CD4-positive, alpha-beta T cell treated with Interleukin-4 for 4 hours (primary cell): ENCODE measurements at places on chromosomes 2 and 18.

DNA sequence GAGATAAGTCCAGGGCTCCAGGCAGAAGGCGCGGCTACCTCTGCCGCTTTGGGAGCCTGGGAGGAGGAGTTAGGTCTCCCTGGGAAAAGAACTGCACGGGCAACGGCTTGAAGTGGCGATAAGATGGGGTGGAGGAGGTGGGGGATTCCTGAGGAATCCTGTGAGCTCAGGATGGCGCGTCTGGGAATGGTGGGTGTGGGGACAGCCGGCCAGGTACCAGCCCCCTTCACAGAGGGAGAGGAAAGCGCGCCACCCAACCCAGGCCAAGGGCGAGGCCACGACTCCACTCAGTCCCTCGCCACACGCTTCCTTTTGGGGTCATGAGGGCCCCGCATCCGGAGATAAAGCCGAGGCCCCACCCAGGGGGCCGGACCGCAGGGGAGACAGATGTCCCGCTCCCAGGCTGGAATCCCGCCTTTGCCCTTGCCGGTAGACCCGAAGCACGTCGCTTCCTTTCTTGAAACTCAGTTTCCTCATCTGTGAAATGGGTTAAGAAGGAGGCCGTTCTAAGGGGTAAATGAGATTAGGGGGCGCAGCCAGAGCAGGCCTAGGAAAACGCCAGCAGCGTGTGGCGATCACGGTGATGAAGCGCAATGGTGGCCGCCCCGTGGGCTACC, 1.7 kb upstream of the CTDSP1 start:
- peak; percentile 61 for DNase-seq

DNA sequence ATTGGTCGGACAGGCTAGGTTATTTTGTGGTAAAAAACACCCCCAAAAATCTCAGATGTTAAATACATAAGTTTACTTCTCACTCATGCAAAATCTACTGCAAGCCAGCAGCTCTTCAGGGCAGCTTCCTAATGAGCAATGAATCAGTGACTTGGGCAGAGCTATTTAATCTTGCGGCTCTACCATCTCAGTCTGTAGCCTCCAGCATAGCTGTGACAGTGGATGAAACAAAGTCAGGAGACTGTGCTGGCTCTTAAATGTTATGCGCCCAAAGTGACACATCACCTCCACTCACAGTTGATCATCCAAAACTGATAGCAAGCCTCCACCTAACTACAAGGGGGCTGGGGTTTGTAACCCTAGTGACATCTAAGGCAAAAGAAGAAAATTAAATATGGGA, 571.9 kb downstream of the METTL4 start:
- DNase-seq, result no peak

DNA sequence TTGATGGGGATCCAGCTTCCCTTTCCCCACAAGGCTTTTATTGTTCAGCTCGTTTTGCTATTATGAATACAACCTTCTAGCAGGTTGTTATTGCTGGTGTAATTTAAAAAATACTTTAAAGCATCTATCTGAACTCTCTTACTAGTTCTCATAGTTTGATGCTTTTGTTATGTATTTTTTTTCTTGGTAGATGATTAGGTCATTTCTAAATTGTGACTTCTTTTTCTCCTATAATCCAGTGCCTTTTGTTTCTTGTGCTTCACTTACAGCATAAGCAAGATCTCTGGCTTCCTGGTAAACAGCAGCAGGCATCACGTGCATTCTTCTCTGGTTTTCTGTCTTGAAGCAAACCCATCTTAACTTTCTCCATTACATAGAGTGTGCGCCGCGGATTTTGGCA, 96.1 kb downstream of the FAM168B start:
- no peak for DNase-seq

- DNase-seq, result no peak
Measured at GRCh38 chr2:216792222-216793021, 67.4 kb downstream of the TNP1 start.

- DNase-seq, result no peak
Measured at GRCh38 chr2:75098856-75099255, 100.5 kb downstream of the TACR1 start.

GRCh38 chr2:43018179-43019024, 208.0 kb downstream of the ZFP36L2 start:
- no peak for DNase-seq

DNA sequence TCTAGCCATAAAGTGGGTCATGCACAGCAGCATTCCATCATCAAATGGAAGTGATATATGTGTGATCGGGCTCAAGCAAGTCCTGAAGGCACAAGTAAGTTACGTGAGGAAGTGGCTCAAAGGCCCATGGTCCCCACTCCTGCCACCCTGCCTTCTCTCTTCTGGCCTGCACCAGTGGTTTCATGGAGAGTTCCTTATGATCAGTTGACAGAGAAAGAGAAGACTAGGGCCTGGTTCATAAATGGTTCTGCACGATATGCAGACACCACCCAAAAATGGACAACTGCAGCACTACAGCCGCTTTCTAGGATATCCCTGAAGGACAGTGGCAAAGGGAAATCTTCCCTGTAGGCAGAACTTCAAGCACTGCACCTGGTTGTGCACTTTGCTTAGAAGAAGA, 412.6 kb upstream of the SMIM21 start:
- no peak for DNase-seq

GRCh38 chr2:160694631-160695030, 201.0 kb upstream of the RBMS1 start:
- DNase-seq, result no peak

GRCh38 chr2:134225841-134226240, 28.0 kb upstream of the MGAT5 start:
- no peak for DNase-seq

DNA sequence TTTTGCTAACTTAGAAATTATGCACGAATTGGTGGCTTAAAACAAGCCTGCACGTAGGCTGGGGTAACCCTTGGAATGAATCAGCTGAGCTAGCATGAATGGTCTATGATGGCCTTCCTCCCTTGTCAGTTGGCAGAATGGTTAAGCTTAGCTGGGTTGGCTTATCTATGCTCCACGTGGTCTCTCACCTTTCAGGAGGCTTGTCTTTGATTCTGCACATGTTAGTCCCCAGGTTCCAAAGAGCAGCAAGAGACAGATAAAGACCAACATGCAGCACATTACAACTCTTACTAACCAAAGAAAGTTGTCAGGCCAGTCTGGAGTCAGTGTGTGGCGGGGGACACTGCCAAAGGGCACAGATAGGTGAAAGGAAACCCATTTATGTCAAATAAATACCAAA, 700.9 kb upstream of the SYT4 start:
- DNase-seq, result no peak

- no peak for DNase-seq
Measured at GRCh38 chr18:13440277-13441248, 222.0 kb downstream of the LDLRAD4 start.

DNA sequence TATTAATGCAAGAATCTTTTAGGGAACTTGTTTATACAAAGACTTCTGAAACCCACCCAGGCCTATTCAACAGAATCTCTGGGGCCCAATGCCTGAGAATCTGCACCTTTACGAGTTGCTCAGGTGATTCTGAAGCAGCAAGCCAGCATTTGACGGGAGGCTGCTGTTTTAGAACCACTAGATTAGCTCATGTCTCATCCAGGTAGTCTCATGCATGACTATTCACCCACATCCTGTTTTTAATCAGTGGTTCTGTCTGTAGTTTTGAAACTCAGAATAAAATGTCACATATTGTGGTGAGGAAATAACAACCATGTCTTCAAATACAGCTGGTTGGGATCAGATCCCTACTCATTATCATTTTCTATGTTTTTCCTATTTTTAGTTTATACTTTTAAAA, 39.5 kb downstream of the CYTIP start:
- DNase-seq, result peak; percentile 97

GRCh38 chr2:171393487-171393886, 40.3 kb downstream of the METTL8 start:
- no peak for DNase-seq

GRCh38 chr2:163734881-163735684, 725 bp downstream of the FIGN start:
- DNase-seq, result no peak

DNA sequence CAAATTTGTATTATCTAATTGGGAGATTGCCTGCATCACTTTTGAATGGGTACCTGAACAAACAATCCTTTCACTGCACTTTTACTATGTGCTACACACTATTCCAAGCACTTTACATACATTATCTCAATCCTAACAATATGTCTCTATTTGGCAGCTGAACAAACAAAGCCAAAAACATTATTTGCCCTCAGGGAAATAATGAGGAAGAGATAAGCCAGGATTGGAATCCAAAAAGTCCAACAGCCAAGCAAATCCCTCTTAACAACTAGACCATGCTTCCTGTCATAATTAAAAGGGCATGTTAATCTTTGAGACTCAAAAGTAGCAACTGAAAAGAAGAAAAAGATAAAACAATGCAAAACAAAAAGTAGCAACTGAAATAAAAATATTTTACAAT, 32.1 kb downstream of the RPRD1A start:
- no peak for DNase-seq

DNA sequence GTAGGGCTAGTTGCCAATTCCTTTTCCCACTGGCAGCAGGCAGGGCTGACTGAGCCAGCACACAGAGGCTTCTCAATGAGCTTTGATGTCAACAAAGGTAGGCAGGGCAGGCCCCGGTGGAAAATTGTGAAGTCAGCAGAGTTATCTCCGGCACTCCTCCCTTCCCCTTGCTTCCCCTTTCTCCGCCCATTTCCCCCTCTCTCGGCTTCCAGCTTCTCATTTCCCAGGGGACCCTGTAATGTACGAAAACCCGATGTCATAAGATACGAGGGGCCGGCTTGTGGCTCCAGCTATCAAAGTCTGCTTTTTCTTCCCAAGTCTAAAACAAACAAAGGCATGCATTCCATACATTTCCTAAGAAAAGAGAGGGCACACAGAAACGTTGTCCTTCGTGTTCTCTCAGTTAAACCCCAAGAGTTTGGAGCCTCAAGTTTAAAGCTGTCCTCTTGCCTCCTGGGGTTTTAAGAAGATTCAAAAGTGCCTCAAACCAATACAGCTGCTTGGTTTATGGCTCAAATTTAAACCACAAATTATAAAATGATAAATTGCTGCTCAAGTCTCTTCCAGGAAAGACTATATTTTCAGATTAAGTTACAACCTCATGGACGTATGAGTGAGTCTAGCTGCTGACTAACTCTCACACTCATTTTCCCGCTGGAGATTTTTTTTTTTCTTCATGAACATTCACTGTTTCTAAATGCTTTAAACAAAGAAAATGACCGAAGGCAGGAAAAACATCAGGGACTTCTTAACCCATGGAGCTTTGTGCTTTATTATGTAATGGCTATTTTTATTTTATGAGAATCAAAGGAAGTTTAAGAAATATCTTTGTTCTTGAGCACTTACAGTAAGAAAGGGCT, 27.2 kb upstream of the EML4 start:
- DNase-seq, result no peak

- DNase-seq, result no peak
Measured at GRCh38 chr2:35614640-35615039, 740.9 kb upstream of the CRIM1 start.

DNA sequence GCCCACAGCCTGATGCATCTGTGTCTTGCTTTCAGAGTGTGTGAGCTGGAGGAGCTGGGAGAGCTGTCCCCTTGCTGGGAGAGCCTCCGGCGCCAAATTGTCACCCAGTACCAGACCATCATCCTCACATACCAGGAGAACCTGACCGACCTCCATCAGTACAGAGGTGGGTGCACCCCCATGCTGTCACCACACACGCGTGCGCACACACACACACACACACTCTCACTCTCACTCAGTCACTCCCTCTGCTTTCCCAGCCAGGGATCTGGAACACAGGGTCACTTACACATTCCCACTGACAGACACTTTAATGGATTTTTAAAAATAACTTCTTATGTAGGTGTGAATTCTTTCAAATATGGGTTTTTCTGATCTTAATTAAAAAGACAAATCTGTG, 64.5 kb downstream of the COA5 start:
- no peak for DNase-seq

GRCh38 chr2:215435280-215435869, 493 bp downstream of the FN1 start:
- DNase-seq, result no peak

DNA sequence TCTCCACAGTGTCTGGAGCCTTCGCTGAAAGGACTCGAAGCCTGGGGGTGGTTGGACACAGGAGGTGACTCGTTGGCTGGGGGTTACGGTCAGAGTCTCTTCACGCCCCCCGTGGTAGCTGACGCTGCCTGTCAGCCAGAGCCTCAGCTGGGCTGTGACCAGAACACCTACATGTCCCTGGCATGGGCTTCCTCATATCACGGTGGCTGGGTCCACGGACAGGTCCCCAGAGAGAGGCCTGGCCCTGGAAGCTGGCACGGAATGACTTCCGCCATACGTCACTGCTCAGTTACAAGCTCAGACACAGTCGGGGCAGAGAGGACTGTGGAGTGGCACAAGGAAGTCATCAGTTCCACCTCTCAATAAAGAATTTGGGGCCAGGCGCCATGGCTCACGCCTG, 28.5 kb downstream of the ITGB1BP1 start:
- no peak for DNase-seq

DNA sequence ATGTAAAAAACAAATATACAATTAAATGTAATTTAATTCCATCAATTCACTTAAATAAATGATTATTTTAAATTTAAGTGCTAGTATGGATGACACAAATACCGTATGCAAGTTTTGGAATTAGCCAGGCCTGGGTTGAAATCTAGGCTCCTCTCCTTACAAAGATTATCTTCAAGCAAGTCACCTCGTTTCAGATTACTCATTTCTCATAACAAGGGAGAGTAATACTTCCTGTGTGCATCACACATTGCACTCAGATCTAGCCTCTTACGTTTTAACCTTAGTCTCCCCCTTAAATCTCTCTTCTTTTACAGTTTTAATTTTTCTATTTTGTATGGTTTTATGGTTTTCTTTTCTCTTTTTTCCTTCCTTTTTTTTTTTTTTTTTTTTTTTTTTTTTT, 1475.9 kb upstream of the NXPH2 start:
- no peak for DNase-seq

DNA sequence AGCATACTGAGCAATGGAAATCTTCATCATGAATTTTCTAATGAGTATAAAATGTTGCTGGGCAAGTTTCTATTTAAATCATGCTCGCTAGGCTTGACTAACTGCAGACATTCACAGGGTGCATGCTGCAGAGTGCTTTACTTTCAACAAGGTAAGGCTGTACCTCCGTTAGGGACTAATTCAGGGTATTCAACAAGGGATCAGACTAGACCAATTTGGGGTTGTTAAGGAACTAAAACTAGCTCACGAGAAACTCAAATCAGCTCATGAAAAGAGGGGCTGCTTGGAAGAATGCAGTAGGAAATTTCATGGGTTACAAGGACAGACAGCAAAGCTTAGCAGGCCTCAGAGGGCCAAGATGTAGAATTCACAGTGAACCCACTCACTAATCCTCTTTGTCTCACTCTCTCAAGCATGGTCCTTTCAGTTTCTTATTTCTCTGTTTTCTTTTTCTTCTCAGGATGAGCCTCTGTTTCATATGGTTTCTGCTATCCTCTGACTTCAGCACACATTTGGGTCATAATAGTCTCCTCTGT, 2.2 kb downstream of the MYO3B start:
- DNase-seq, result no peak

GRCh38 chr2:127044977-127045661, 61.8 kb downstream of the BIN1 start:
- no peak for DNase-seq

- DNase-seq, result no peak
Measured at GRCh38 chr2:10833021-10833420, 20.4 kb upstream of the PDIA6 start.
